NCI-H460 (cell line): ENCODE measurements at places on chromosomes 5 and 9. TPM values are rescaled to one million over a fixed set of nuclear protein-coding genes. Genes with fewer than 3 reads are reported as not detected.

DNA sequence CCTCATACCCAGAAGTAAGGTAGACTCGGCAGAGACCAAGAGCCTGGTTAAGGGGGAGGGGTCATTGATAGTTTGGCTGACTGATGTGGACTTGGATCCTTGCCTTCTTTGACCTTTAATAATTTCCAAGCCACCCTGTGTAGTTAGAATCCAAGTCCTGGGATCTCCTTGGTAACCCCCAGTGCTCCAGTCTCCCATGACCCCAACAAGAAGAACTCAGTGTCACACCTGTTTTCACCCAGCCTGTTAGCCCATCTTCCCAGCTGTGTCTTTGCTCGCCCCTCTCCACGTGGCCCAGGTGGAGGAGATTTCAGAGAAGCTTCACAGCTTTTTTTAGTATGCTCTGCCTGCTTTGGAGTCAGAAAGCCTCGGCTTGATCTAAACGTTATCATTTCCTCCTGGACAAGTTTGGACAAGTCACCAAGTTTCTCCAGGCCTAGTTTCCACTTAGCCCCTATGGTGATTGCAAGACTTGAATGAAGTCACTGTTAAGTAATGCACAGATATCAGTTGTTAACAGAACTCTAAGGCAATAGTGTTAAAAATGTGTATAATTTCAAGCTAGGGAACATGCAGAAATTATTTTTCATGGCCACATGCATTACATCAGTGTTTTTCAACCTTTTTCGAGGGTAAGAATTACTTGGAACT, 170.0 kb downstream of the TMEM38B start:
- no peak for DNase-seq

Gene BAAT
- total RNA-seq: 0.10 and 0.14 TPM in 2 replicates

Gene ZNF618
- total RNA-seq: 2.4 and 2.9 TPM in 2 replicates

GRCh38 chr5:170542691-170543293, 39.0 kb downstream of the KCNIP1 start:
- no peak for DNase-seq

Gene MUSK
- not detected in 2 replicates for total RNA-seq

DNA sequence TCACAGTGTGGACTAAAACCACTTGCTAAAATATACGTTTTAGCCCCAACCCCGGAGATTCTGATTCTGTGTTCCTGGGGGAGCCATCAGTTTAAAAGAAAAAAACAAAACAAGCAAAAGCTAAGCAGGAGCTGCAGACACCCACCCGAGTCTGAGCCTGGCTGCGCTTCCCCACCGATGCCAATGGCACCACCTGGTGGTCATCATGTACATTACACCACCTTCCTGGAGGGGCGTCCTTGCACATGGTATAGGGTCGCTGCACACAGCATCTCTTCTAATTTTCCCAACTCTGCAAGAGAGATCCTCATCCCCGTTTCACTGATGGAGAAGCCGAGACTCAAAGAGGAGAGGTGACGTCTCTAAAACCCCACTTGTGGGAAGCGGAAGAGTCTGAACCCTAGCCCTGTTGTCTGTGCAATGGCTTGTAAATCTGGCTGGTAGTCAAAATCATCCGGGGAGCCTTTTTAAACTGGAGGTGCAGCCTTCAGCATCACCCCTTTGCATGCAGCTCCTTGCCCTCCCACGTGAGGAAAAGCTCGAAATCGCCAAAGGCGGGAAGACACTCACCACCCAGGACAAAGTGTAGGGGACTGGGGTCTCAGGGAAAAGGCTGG, 23.1 kb upstream of the CNOT6 start:
- peak; percentile 56 for DNase-seq

GRCh38 chr9:127776924-127777289, 1.6 kb downstream of the SH2D3C start:
- no peak for DNase-seq

Gene IL4
- total RNA-seq: not detected in 2 replicates

DNA sequence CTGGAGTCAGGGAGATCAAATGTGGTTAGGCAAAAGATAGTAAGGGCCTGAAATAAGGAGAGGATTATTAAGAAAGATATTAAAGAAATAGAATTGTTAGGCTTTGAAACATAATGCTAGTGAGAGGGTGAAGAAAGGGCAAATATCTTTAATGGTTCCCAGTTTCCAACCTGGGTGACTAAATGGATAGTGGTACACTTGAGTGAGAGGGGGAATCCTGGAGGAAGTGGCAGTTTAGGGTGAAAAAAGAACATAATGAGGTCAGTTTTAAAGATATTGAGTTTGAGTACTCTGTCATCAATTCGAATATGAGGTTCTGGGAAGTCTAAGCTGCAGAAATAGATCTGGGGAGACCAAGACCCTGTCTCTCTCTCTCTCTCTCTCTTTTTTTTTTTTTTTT, 18.9 kb downstream of the DNAI1 start:
- no peak for DNase-seq
